Vagina (tissue), 2 donors: ENCODE measurements at places on chromosomes 2 and 18. TPM values are rescaled to one million over a fixed set of nuclear protein-coding genes. Genes with fewer than 3 reads are reported as not detected.

Gene NETO1
- not detected for total RNA-seq

Gene LBX2
- not detected for total RNA-seq

Gene GREB1L
- total RNA-seq, result 0.98 TPM

- DNase-seq, result no peak
- H3K4me1 ChIP-seq, result peaks cover 50% of the 10 kb centered on the region
- H3K36me3 ChIP-seq, result no peaks in the 10 kb centered on the region
- peak overlapping the region; percentile 50 for H3K4me3 ChIP-seq
Observed at GRCh38 chr18:11947214-11948191, 33.8 kb upstream of the IMPA2 start.

- H3K27ac ChIP-seq, result no peak overlapping the region
- peaks cover 27% of the 10 kb centered on the region for H3K4me1 ChIP-seq
- no peaks in the 10 kb centered on the region for H3K27me3 ChIP-seq
- no peak for DNase-seq
- no peak overlapping the region for H3K4me3 ChIP-seq
Observed at GRCh38 chr2:37609782-37610181, 61.7 kb downstream of the CDC42EP3 start.
